Spleen (tissue), 13 donors: ENCODE measurements at places on chromosomes 2 and 18.
A peak's percentile ranks its signal among the peaks of the same experiment; 100 is the strongest.

DNA sequence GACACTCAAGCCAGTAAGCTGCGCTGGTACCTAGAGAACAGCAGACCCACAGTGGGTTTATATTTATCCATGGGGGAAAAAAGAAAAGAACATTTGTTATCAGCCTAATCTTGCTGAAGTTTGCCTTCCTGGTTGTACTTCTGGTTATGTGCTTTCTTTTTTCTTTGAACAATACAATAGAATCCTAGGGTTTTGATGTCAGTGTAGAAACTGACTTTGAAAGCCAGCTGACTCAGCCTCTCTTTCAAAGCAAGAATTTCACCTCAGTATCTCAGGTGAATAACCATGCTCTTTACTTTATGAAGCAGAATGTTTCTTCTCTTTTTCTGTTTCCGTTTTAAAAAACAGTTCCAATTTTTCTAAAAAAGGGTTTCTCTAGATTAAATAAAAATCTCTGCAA is 78.4 kb downstream of the CD8B2 start:
- no peak for DNase-seq

DNA sequence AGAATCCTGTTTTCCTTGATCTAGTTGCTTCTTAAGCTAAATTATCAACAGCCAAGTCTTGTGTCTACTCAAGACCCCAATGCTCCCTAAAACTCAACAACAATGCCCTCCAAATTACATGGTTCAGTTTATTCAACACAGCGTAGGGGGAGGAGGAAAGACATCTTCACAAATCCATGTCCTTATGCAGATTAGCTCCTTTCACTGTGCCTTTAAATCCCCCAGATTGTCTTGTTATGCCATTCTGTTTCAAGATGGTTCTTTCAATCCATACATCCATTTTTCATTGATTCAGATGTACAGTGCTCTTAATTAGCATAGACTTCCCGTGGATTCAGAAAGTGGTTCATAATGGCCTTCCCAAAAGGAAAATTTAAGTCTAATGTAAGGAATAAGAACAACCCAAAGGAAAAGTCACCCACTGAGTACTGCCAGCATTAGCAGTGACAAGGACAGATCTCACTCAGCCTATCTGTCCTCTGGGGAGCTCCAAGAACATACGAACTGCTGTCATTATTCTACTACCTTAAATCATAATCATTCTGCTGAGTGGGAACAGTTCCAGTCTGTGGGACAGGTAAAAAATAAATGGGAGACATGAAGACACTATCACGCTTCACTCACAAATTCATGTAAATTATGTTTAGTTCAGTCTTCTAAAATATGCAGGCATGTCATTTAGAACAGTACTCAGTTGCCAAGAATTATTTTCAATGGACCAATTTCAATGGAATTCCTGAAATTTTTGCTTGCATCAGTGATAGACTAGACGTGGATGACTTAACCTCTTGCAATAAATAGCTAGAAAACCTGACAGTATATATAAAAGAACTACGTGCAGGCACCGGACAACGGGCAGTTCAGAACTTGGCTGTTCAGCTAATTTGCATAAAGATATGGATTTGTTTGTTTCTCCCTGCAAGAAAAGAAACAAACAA is 58.9 kb upstream of the RNU4ATAC start:
- no peak for DNase-seq

DNA sequence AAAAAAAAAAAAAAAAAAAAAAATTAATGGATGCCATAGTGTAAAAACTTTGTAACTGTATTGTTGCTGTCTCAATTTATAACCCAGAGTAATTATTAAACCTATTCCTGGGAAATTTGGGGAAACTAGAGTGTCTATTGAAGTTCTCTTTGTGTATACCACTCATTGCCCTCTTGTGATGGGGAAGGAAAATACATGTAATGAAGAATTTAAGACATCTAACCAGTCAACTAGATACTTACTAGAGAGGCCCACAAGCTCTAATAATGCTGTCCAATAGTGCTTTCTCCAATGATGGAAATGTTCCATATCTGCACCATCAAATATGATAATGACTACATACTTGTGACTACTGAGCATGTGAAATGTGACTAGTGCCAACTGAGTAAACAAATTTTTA is 168.5 kb upstream of the SLC39A10 start:
- DNase-seq = no peak

GRCh38 chr2:218298314-218298875 is 6.1 kb upstream of the TMBIM1 start:
- no peak for DNase-seq

GRCh38 chr2:59903994-59904544 is 649.4 kb downstream of the BCL11A start:
- no peak for DNase-seq

GRCh38 chr18:39037925-39038324 is 1472.3 kb upstream of the CELF4 start:
- no peak for DNase-seq

DNA sequence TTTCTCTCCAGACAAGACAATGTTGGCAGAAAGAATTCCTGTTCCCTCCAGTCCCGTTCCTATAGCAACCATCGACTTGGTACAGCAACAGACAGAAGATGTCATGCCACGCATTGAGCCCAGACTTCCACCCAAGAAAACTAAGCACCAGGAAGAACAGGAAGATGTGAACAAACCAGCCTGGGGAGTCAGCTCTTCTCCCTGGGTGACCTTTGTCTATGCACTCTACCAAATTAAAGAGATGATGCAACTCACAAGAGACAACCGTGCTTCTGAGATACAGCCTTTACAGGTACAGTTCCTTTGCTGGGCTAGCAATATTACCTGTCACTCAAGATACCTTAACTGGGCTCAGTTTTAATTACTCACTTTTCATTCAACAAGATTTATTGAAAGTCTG is 37.1 kb downstream of the NEMP2 start:
- DNase-seq = no peak

- DNase-seq = peak; percentile 54
Observed at GRCh38 chr2:238128061-238128440, 10.4 kb upstream of the KLHL30 start.

DNA sequence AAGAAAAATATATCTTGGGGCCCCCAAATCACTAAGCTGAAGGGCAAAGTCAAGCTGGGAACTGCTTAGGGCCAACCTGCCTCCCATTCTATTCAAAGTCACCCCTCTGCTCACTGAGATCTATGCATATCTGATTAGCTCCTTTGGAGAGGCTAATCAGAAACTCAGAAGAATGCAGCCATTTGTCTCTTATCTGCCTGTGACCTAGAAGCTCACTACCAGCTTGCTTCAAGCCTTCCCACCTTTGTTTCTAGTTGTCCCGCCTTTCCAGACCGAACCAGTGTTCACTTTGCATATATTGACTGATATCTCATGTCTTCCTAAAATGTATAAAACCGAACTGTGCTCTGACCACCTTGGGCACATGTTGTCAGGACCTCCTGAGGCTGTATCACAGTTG is 479.4 kb downstream of the METTL4 start:
- no peak for DNase-seq

GRCh38 chr2:144876013-144876412 is 356.1 kb upstream of the ZEB2 start:
- no peak for DNase-seq

GRCh38 chr18:70494524-70494923 is 205.7 kb downstream of the SOCS6 start:
- no peak for DNase-seq

DNA sequence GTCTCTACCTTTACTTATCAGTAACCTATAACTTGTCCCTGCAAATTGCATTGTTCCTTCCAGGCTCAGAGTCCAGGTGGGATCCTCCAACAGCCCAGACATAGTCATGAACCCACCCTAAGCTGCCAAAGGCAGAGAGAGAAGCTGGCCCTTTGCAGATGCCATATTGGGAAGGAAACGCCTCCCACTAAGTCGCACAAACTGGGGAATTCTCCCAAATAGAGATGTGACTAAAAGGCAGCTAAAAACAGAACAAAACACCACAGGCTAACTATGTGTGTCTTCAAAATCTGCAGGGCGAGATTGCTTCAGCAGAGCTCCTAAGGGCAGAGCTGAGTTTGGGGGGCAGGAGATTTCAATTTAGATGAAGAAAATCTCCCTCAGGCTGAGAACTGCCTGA is 38.5 kb upstream of the SIGLEC15 start:
- no peak for DNase-seq

GRCh38 chr2:195520671-195521155 is 136.3 kb upstream of the SLC39A10 start:
- no peak for DNase-seq

DNA sequence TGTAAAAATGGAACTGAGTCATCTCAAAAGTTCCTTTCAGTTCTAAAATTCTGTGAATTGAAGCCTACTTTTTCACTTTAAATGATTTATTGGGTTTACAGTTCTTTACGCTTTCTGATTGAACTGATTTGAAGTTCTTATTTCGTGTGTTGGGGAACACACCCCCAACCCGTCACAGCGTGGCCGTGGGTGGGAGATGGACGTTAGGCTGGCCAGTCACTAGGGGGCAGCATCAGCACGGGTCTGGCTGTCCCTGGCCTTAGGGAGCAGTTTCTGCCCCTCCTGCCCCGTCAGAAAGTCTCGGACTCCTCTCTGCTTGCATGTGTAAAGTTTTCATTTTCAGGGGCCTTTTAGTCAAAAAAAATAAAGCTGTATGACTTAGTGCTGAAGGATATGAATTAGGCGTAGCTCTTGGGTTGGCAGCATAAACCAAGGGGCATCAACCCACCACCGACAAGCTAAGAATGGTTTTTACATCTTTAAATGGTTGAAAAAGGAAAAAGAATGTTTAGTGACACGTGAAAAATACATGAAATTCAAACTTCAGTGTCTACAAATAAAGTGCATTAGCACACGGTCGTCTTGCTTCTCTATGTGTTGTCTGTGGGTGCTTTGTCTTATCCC is 63.4 kb downstream of the ZCCHC2 start:
- peak; percentile 90 for DNase-seq

DNA sequence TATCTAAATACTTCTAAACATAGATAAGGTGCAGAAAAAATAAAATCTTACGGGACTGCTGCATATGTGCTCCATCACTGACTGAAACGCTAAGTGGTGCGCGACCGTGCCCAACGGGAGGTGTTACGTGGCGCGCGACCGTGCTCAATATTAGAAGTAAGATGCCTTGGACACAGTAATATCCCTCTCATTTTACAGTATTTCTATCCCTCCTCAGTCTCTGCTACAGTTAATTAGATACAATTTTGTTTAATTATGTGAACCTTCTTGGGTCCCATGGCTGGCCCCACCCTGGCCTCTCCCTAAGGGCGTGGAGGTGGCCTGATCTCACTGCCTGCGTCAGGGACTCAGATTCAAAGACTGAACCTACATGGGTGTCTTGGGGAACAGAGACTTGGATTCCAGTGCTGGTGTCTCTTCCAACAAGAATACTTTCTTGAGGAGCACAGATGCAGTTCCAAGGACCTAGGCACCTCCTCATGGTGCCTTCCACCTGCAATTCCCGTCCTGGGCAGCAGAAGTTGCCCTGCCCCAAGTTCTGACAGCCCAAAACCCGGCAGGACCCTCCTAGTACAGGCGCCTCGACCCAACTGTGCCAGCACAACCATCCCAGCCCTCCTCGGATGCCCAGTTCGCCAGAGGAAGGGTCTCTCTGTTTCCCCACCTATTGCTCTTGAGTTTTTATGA is 59.2 kb downstream of the PARD6G start:
- DNase-seq = no peak
